Epithelial cell of proximal tubule (primary cell): ENCODE measurements at places on chromosomes 4 and X. TPM values are rescaled to one million over a fixed set of nuclear protein-coding genes. Genes with fewer than 3 reads are reported as not detected.

The TIGD4 gene
- total RNA-seq = 0.12 and 0.36 TPM in 2 replicates

The VCX gene
- not detected in 2 replicates for total RNA-seq

The GNRHR gene
- not detected in 2 replicates for total RNA-seq

The SCRG1 gene
- total RNA-seq = not detected in 2 replicates

DNA sequence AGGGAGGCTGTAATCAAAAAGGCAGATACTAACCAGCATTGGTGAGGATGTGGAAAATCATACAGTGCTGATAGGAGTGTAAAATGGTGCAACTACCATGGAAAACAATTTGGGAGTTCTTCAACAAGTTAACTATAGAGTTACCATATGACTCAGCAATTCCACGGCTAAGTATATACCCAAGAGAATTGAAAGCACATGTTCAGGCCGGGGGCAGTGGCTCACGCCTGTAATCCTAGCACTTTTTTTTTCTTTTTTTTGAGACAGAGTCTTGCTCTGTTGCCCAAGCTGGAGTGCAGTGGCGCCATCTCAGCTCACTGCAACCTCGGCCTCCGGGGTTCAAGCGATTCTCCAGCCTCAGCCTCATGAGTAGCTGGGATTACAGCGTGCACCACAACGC lies 15.0 kb upstream of the CD99L2 start:
- DNase-seq = no peak

DNA sequence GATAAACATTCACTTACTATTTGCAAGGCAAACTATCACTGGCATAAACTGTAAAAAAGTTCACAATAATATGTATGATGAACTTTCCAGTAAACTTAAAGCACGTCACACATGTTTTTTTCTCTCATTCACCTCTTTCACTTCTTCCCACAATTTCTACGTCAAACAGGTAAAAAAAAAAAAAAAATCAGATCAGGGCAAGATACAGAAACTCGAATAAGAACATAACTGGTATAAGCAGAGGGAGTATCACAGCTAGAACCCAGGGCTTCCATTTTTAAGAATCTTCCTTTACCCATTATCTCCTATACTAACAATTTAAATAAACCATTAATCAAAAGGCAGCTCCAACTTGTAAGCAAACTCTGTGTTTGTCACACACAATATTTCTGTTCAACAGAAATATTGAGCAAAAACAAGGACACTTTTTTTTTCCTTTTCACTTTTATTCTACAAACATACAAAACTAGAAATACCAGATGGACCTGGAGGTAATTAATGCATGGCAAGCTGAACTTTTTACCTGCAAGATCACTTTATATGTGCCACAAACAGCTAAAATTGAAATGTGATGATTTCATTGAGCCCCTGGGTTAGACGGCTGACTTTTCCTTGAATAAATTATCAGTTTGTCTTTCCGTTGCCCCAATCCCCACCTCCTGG lies 47.5 kb upstream of the NSUN7 start:
- no peak for DNase-seq

GRCh38 chr4:52659722-52660261 lies 691 bp upstream of the USP46 start:
- no peak for DNase-seq

DNA sequence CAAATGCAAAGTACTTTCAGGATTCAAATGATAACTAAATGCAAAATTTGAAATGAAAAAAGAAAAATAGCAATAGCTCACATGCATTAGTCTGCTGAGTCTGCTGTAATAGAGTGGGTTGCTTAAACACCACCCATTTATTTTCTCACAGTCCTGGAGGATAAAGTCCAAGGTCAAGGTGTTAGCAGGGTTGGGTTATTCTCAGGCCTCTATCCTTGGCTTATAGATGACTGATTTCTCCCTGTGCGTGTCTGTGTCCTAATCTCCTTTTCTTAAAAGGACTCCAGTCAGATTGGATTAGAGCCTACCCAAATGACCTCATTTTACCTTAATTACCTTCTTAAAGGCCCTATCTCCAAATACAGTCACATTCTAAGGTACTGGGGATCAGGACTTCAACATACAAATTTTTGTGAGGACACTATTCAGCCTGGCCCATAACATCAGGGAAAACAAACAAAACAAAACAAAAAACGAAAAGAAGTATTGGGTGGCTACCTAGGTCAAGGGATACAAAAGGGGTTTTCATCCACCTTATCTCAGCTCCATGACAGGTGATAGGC lies 6.3 kb upstream of the TBL1X start:
- no peak for DNase-seq

GRCh38 chr4:185597532-185598188 lies 62.4 kb upstream of the PDLIM3 start:
- no peak for DNase-seq

DNA sequence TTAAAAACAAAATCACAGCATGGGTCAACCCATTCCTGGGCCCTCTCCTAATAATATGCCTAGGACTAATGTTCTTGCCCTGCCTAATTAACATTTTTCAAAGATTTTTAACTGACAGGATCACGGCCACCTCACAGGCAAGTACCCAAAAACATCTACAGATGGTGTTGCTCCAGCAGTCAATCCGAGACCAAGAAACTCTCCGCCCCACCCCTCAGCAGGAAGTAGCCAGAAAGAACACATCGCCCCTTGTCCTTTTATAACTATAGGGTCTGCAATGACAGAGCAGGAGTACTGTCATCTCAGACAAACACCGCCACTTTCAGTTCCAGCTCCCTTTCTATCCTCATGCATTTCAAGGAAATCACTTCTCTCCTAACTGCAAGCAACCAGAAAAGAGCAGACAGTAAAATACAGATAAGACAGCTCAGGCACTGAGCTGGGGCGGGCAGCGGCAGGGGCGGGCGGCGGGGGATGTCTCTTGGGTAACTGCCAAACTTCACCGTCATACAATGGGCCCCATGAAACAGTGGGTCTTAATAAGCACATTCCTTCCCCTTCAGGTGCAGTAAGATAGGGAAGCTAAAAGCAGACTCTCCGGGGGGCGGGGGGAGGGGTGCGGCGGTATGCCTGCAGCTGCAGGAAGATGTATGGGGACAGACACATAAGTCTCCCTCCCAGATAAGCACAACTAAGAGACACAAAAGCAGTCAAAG lies 67.4 kb downstream of the ZNF182 start:
- DNase-seq = no peak

DNA sequence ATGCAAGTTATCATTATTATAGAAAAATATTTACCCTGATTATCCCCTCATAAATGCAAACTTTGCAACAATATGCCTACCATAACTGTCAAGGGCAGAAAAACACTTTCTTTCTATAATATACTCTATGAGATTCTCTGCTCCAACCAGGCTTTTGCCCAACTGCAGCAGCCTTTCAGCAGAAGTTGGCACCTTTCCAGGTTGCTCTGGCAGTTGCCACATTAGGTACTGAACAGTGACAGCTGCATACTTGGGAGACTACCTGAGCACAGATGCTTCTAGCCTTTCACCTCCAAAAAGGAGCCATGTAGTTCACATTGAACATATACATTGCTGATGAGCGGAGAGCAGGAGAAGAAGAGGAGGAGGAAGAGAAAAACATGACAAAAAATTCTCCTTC lies 69.5 kb upstream of the BRWD3 start:
- no peak for DNase-seq

GRCh38 chr4:118825799-118826198 lies 10.1 kb downstream of the SEC24D start:
- DNase-seq = no peak

- DNase-seq = peak; percentile 67
These were observed at the start of gene SGMS2 for GRCh38 chr4:107824350-107825071. SGMS2 (plus strand) TSS chr4:107824932; CDS start chr4:107895554, 70,622 bp downstream.

DNA sequence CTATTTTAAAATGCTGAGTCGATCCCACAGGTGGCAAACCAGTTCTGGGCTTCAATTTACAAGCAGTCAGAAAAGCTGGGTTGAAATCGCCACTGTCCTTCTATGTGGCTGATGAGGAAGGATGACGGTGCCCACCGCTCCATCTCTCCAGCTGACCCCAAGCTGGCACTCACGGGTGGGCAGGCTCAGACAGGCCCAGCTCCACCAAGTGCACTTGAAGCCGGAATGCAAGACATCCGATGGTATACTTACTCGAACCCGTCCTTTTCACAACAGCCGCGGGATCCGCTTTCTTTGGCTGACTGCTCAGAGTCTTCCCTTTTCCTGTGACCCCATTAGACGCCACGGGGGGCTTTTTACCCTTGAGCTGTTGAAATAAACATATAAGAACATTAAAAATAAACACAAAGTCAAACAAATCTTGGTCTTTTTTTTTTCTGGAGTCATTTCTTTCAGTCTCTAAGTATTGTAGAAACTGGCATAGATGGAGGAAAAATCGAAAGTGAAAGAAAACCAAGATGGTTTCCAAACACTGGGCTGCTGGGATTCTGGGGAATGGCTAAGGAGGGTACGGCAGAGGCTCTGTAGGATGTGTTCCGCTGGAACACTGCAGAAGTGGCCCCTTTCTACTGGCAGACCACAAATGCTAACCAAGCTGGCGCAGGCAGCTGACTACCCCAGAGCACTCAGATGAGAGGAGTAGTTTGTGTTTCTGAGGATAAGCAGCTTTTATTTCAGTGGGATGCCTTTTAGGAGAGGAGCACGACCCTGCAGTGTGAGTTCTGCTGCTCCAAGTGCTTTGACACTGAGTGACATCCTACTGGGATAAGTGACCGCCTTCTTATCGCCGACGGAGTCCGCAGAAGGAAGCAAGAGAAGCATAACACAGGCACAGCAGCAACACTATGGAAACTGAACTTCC lies 160.9 kb downstream of the AFAP1 start:
- no peak for DNase-seq

- no peak for DNase-seq
These were observed 3.3 kb downstream of the COQ2 start for GRCh38 chr4:83281307-83281706.
